Pancreas (tissue), 10 donors: ENCODE measurements at places on chromosomes 2 and 18.

- no peak for DNase-seq
Observed at GRCh38 chr2:11930211-11930761, 183.9 kb downstream of the LPIN1 start.

DNA sequence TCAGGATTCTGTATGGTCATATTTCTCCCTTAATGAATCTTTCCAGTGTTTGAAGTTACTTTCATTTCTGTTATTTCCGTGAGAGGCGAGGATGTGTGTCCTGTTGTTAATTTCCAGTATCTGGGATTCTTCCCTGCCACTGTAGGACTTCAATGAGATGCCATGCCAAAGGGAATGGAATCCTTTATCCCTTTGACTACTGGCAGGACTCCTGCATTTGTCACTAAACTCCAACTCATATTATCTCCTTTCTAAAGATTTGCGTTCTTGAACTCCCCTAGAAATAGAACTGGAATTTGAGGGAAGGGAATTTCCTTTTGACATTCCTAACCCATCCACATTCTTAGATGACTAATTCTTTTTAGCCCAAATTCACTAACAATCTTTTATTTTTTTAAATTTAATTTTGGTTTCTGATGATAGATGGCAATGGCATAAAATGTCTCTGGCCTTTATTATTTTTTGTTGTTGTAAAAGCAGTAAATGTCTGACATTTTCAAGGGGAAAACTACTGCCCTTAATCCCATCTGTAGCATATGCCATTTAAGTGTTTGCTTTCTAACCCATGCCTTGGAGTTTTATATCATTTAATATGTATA is 87.8 kb upstream of the EML6 start:
- DNase-seq, result no peak

- no peak for DNase-seq
Observed at GRCh38 chr18:31776093-31776492, 15.4 kb upstream of the SLC25A52 start.

DNA sequence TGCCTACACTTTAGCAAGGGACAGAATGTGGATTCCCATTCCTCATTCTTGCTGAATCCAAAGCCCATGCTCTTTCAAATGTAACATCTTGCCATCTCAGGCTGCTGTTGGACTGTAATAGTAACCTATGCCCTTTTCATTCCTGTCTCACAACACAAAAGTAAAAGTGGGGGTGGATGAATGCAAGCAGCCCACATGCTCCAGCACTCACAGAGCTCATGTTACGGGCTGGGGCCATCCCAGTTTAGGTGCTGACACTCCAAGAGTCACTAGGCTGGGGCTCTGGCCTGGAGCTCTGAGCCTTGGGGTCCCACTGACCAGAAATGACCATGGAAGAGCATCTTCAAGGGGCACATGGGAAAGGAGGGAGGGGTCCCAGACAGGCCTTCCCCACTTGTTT is 47.6 kb downstream of the CCBE1 start:
- no peak for DNase-seq

- DNase-seq, result no peak
Observed at GRCh38 chr2:64283641-64284361, 139.6 kb upstream of the PELI1 start.

DNA sequence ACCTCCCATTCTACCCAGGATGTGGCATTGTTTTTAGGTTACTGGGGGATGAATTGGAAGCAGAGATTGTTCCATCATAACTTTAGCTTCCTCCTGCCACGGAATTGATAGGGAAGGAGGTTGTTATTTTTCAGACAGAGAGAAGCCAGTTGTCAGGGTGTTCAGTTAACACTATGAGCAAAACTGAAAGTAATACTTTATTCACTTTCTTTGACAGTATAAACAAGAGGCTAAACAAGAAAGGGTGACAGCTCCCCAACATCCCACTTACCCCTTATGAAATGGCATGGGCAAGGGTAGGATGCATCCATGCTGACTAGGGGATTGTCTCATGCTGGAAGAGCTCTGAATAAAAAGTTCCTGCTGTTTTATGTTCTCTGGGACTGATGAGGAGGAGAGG is 36.4 kb upstream of the GAREM1 start:
- no peak for DNase-seq

DNA sequence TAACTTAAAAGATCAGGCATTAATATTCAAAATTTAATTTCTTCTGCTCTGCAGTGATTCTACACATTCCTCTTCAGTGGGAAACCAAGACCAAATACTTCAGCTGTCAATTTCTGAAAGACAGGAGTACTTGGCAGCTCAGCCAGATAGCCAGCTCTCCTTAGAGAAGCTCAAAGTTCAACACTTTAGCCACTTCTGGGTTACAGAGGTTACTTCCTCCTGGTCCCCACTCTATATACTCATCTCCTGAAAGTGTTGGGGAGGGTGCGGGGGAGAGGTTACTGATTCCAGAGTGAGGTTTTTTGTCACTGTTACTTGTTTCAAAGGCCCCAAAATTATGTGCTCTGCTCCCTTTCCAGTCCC is 4.1 kb downstream of the CYTIP start:
- no peak for DNase-seq

- DNase-seq, result no peak
Observed at GRCh38 chr18:24443870-24444269, 16.6 kb upstream of the HRH4 start.

- DNase-seq, result no peak
Observed at GRCh38 chr2:54047091-54047490, 68.3 kb upstream of the ACYP2 start.

DNA sequence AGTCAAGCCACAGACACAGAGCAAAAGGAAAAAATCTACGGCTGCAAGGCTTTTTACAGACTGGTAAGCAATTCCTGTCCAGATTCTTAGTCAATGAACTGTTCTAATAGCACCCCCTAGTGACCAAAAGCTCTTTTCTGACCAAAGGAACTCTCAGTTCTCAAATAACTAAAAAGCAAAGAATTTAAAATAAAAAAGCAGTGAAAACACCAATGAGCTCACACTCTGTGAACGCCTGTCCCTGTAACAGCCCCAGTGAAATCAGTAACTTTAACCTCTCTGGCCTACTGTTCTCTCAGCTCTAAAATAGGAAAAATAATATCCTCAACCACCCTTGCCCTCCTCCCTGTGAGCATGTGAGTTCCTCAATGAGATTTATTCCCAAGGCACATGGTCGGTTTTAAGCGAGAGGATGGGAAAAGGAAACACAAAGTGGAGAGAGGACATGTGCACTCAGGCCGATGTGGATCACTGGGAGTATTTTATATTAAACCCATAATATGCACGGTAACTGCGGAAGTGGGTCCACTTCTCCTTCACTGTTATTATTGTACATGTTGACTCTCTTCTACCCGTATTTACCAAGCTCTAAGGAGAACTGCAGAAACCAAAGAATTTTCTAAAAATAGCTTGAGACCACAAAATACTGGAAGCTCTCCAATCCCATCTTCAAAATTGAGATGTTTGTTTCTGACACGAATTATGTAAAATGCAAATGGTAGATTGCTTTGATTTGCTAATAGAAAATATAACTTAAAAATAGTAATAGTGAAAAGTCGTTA is 128.5 kb downstream of the STK39 start:
- DNase-seq, result no peak

- no peak for DNase-seq
Observed at GRCh38 chr2:164560902-164561301, 60.4 kb downstream of the GRB14 start.

GRCh38 chr2:148965623-148966437 is 72.7 kb upstream of the LYPD6B start:
- no peak for DNase-seq

DNA sequence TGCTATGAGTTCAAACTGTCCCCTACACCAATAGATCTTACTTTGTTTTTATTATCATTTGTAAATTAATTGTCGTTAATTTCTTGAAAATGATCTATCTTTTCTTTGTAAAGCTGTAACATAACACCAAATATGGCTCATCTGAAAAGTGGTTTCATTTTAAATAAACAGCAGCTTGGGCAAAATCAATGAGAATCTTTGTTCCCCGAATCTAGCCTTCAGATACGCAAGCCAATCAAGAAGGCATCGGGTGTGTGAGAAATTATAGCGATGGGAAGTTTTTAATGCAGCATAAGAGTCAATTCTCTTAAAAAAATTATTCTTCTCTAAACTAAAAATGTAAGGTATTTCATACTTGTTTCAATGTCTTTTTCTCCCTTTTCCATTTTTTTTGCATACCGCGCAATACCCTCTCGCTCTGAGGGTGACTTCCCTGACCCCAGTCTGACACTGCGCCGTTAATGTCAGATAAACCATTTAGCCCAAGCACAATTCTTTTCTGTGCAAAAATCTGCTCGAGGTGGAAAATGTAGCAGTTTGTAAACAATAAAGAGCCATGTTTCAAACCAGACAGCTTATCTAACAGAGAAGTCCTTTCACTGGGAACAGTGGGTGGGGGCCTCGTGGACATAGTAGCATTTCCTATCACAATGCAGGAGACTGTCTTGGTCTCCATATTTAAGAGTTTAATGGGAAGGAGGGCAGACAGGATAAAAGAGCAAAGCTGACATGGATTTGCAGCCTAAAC is 129.4 kb downstream of the TCF4 start:
- DNase-seq, result no peak

DNA sequence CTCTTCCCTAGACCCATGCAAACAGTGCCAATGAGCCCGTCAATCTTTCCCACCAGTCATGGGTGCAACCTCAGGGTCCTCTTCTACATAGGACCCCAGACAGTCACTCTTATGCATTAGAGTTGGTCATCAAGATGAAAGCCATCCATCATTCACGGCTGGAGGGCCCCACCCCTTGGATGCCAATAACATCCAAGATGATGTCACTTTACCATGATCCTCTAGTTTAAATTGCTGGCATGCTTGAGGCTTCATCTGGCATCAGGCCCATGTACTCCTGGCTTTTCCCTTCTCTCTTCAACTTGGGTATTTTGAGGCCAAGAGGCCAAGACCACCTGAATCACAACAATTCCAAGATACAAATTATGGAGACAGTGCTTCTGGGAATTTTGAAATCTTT is 91.1 kb upstream of the MAPK4 start:
- no peak for DNase-seq

DNA sequence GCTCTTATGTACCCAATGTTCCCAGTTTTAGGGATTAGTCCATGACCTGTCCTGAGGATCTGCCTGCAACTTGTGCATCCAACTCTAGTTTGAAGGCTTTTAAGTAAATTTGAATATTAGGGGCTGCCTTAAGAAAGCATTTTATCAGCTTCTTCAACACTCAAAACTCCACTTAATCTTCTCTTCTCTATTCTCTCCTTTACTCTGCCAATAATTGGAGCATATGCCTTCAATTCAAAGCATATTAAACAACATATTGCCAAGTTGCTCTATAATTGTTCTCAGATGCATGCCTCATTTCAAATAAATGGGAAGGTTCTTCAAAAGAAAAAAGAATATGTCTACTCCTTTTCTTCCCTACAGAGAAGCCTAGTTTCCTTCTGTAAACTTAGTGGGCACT is 84.8 kb upstream of the NCKAP5 start:
- no peak for DNase-seq

- DNase-seq, result no peak
Observed at GRCh38 chr2:224331698-224332097, 70.2 kb downstream of the FAM124B start.

DNA sequence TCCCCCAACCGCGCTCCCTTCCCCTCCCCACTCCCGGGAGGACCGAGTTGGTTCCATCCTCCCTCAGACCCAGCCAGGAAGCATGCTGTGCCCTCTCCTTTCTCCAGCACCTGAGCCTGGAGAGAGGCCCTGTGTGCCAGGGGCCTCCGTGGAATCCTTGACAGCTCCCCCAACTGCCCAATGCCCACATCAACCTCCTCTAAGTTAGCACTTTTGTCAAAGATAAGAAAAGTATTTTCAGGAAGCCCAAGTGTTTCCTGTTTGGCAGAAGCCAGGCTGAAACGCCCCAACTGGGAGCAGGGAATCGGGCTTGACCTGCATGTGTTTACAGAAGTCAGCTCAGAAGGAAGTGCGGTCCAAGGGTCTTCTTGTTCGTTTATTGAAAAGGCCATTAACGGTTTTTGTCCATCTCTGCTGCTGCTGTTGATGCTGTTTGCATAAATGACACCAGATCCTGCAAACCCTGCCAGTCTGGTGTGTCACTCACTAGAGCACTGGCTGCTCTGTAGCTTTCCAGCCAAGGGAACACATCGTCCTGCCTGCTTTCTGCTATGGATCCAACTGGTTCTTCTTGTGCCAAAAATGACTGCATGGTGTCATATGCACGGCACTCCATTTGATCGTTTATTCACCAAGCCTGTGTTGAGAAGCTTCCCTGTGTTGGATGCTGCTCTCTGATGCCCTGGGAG is 35.4 kb upstream of the COL6A3 start:
- DNase-seq, result no peak

- DNase-seq, result no peak
Observed at GRCh38 chr18:61941948-61942471, 49.2 kb upstream of the RNF152 start.

- no peak for DNase-seq
Observed at GRCh38 chr2:49162151-49162550, 7.8 kb upstream of the FSHR start.

GRCh38 chr2:234853729-234854128 is 98.1 kb upstream of the SH3BP4 start:
- DNase-seq, result no peak

- DNase-seq, result no peak
Observed at GRCh38 chr2:101986804-101987740, 4.7 kb upstream of the IL1R2 start.

DNA sequence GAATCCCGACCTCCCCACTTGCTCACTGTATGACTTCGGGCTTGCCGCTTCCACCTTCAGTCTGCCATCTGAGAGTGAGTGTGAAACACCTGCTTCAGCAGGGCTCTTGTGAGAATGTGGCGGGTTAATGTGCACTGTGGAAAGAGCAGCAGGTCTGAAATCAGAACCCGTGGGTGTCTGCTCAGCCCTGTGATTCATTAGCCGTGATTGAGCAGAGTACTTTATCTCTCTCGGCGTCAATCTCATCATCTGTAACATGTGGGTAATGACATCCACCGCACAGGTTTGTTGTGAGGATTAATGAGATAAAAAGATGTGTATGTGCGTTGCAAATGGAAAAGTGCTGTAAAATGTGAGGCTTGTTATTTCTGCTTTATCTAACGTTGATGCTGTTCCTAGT is 128.6 kb downstream of the LRATD1 start:
- DNase-seq, result no peak

GRCh38 chr2:207288628-207289027 is 122.9 kb upstream of the KLF7 start:
- DNase-seq, result no peak

DNA sequence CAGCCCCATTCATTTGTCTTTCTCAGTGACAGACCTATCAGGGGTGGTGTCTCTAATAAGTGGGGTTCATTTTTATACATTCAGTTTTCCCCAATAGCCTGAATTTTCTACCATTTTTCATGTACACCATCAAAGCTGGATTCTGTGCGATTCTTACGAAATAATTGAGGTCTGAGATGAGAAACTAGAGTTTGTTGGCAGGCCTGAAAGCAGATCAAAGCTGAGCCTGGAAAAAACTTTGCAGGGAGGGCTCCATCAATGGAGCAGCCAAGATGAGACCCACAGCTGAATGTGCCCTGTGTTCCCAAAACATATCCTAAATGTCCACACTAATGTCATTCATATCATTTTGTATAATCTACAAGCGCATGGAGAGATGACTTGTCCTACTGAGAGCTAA is 4.5 kb upstream of the TMEM200C start:
- no peak for DNase-seq

- no peak for DNase-seq
Observed at GRCh38 chr18:63253428-63254372, 65.9 kb downstream of the BCL2 start.

- no peak for DNase-seq
Observed at GRCh38 chr2:227370092-227370491, 9.0 kb downstream of the TM4SF20 start.

GRCh38 chr2:168192839-168193616 is 54.4 kb downstream of the STK39 start:
- DNase-seq, result no peak

GRCh38 chr2:180944372-180944771 is 36.0 kb upstream of the UBE2E3 start:
- no peak for DNase-seq
